Esophagus muscularis mucosa (tissue), 4 donors: ENCODE measurements at places on chromosomes 3 and 15.

DNA sequence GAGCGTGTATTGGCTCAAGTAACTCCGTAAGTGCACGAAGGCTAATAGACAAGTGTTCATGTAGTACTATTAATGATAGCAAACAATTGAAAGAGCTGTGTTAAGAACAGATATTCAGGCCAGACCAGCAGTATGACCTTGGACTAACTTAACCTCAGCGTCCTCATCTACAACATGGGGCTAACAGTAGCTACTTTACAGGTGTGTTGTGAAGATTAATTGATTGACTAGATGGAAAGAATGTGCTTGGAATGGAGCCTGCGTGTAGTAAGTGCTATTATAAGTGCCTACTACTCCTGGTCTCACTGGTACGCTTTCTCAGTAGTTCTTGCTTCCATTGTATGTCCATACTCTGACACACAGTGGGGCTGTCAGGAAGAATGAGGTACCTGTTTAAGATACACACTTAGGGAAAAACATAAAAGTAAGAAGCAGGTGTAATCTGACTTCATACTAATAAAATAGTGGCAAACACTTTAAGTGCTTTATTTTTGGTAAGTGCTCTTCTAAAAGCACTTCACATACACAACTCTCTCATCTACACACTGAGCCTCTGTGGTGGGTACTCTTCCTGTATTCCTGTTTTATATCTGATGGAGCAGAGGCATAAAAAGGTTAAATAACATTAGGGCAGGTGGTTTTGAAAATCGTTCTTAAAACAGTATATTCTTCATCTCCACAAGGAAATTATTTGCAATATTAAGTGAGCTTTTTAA lies 24.3 kb upstream of the FBXL22 start:
- DNase-seq = no peak

DNA sequence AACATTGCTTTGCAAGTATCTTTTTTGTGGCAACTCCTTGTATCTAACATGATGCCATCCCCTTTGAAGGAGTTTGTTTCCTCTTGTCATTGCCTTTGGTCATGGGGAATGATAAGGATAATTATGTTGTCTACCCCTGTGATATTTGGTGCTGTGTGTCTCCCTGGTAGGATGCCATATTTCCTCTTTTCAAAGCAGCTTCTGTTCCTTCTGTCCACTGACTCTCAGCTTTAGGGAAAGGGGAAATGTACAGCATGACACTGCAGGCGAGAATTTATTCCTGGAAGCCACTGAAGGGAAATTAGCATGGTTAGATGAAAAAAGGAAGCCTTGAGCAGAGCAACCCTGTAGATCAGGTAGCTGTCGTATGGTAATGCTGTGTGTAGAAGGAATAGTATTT lies 576.7 kb downstream of the CADM2 start:
- DNase-seq = no peak

GRCh38 chr3:50237754-50238548 lies 1.9 kb downstream of the GNAI2 start:
- peak; percentile 96 for DNase-seq

DNA sequence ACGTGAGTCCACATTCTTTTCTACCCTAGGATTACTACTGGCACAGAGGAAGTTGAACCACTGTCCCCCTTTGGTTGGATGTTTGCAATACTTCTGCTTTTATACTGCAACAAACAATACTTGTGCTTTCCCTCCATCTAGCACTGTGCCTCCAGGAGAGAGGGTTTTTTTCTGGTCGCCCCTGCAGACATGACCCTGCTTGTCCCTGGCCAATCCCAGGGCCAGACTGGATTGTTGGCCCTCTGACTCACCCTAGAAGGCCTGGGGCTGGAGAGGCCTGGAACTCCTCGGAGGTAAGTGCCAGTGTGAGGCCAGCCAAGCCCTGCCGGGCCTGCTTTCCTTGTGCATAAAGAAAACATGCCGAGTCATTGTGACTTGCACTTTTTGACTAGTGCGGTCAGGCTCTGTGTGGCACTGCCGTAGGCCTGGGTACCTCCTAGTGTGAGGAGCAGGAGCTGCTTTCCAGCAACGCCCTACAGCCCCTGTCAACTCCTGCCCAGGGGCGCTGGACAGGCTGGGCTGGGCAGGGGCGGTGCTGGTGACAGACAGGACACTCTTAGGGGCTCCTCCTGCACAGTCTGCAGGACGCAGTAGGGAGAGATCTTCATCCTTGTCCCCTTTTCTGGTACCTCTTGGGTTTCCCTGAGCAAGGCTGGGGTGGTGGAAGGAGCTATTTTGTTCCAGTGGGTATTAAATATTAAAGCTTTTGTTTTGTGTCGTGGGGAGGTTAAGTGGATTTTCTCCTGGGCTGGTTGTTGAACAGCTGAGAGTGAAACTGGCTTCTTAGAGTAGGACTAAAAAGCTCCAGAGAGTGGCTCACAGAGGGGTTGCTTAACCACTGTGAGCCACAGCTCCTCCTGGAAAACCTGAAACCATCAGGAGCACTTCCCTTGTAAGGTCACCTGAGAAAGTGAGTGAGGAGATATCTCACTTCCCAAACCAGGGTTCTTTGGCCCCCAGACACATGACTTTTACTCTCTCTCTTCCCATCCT lies 14.4 kb upstream of the TKT start:
- peak; percentile 94 for DNase-seq

GRCh38 chr3:134018406-134018805 lies 11.3 kb downstream of the SLCO2A1 start:
- DNase-seq = no peak

- peak; percentile 55 for DNase-seq
Observed at GRCh38 chr15:70633103-70633831, 130.1 kb downstream of the UACA start.

DNA sequence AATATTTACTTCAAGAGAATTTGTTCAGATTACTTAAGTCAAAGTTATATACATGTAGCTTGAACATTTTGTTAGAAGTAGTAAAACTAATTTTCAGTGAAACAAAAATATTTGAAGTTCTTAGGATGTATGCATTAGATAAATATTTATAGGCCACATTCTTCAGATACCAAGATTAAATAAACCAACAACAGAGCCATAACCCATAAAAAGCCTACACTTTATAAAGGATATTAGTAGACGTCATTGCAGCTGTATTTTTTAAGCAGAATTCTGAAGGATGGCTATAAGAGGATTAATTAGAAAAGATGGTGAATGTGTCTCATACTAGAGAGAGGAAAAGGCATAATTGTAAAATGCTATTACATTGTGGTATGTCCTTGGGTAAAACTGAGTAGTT lies 449.7 kb upstream of the ALCAM start:
- DNase-seq = no peak

- DNase-seq = peak; percentile 14
Observed at GRCh38 chr15:40595773-40596172, 1.7 kb downstream of the KNL1 start.

DNA sequence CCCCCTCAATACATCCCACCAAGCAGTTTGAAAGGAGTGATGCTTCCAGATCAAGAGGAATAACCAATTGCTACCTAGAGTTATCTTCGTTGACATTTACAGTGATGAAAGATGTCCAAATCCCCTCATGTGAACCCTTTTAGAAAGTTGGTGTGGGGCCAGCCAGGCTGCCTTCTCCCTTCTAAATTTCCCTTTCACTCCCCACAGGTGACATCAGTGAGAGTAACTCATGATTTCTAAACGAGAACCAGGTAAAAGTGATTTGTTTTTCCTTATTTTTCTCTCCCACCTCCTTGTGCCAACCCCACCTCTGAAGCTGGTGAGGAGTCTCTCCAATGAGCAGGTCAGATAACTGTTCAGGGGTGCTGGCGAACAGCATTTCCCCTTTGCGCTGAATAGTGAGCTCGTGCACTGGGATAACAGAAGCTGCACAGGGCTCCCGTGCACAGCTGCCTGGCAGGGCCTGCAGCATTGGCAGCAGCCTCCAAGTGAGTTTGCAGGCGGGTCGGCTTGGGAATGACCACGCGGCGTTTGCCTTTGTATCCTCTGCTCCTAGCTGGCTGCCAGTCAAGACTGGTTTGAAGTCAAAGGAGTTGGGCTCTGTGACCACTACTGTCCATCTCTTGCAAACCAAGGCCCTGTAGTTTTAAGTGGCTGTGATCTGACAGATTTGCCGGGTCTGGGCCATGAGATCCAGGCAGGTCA lies 70.2 kb upstream of the CORO2B start:
- DNase-seq = no peak

DNA sequence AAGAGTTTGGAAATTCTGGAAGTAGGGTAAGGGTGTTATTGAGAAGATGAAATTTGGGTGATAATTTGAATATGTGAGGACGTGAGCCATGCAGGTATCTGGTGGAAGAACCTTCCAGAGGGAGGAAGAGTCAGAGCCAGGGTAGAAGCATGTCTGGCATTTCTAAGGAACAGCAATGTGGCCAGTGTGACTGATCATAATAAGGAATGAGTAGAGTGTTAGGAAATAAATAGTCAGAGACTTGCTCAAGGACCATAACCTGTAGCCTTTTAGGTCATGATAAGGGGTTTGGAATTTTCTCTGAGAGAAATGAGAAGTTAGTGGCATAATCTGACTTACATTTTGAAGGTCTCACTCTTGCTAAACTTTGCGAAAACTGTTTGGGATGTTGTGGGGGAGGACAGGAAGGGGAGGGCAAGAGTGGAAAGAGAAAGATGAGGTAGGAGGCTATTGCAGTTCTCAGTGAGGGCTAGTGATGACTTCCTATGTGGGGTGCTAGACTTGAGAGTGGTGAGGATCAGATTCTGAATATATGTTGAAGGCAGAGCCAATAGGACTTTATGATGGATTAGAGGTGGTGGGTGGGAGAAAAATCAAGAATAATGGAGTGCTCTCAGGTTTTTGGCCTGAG lies 568.3 kb downstream of the AGBL1 start:
- no peak for DNase-seq

GRCh38 chr3:126891791-126892190 lies 91.1 kb upstream of the PLXNA1 start:
- no peak for DNase-seq

DNA sequence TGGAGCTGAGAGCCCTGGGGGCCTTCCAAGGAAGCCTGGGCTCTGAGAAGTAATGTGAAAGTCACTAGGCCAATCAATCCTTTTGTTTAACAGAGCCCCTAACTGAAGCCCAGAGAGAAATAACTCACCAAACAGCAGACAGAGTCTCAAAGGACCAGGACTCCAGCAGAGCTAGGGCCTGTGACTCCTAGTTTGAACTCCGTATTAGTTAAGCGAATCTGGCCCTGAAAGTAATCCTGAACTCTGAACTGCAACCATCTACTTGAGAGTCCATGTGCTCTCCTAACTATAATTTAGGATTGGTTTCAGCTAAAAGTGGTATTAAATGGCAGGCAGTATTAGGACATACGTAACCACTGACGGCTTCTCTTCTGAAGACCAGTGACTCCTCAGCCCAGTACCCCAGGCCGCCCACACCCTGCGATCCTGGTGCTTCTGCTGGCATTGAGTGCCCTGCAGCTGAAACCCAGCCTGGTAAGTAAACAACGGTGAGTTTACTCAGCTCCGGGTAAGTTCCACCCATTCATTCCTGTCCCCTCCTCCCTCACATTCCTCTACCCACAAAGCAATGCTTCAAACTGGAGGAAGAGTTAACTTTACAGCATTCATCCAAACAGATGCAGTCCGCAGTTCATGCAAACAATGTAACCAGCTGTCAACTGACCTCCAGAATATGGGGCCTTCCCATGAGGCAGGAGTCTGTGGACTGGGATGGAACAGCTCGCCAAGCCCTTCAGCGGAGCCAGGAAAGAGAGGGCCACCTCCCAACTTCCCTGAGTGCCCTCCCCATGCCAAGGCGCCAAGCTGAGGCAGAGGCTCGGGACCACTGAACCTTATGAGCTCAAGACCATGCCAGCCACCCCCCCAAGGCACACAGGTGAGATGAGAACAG lies 7.3 kb downstream of the MYO5C start:
- DNase-seq = peak; percentile 90

GRCh38 chr15:52689562-52689961 lies 10.4 kb upstream of the ATOSA start:
- no peak for DNase-seq

GRCh38 chr3:16520241-16520969 lies 6.9 kb upstream of the RFTN1 start:
- DNase-seq = no peak

- no peak for DNase-seq
Observed at GRCh38 chr15:85607141-85607806, 187.5 kb downstream of the KLHL25 start.

- DNase-seq = no peak
Observed at GRCh38 chr15:69508659-69509058, 56.0 kb downstream of the RPLP1 start.

DNA sequence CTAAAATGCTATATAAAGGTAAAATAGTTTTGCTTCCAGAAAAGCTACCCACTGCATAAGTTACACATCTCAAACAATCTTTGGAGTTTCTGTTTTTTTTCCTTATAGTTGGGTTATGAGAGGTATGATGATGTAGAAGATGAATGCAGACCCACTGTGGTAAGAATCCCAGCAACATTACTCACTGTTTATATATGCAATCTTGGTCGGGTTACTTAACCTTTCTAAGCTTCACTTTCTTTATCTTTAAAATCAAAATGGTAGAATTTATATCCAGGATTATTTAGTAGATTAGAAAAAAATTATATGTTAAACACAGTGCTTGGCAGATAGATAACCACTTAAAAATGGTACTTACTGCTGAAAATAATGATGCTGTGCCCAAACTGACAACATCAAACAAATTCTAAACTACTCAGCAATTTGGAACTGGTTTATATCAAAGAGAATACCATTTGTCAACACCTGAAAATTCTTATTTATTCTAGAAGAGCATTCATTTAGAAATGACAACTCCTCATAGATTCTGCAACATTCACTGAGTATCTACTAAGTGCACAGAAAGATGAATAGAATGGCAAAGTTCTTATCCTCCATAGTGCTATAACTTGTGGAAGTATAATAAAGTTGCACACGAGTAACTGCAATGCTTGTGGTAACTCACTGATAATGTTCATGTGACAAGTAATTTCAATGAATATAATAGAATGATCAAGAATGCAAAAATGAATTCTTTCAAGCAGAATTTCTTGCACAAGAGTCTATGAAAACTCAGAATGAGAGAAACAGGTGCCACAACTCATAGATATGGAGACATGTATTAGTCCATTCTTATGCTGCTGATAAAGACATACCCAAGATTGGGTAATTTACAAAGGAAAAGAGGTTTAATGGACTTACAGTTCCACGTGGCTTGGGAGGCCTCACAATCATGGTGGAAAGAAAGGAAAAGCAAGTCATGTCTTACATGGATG lies 129.0 kb upstream of the SLC7A14 start:
- DNase-seq = no peak

GRCh38 chr15:23467110-23467600 lies 20.1 kb upstream of the GOLGA6L2 start:
- DNase-seq = no peak

- DNase-seq = no peak
Observed at GRCh38 chr3:194158942-194159439, 23.0 kb downstream of the HES1 start.

DNA sequence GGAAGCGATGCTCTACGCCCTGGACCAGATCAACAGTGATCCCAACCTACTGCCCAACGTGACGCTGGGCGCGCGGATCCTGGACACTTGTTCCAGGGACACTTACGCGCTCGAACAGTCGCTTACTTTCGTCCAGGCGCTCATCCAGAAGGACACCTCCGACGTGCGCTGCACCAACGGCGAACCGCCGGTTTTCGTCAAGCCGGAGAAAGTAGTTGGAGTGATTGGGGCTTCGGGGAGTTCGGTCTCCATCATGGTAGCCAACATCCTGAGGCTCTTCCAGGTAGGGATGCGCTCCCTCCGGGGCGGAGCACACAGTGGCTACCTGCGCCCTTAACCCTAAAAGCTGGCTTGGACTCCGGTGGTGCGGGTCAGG lies 698 bp downstream of the GRM7 start:
- no peak for DNase-seq

- DNase-seq = no peak
Observed at GRCh38 chr3:143247073-143247472, 127.5 kb downstream of the CHST2 start.
